ENCODE measurements at places on chromosomes 16 and 17.

- DNase-seq: no peak
Observed at GRCh38 chr17:52143542-52143941, 15.0 kb downstream of the CA10 start.

DNA sequence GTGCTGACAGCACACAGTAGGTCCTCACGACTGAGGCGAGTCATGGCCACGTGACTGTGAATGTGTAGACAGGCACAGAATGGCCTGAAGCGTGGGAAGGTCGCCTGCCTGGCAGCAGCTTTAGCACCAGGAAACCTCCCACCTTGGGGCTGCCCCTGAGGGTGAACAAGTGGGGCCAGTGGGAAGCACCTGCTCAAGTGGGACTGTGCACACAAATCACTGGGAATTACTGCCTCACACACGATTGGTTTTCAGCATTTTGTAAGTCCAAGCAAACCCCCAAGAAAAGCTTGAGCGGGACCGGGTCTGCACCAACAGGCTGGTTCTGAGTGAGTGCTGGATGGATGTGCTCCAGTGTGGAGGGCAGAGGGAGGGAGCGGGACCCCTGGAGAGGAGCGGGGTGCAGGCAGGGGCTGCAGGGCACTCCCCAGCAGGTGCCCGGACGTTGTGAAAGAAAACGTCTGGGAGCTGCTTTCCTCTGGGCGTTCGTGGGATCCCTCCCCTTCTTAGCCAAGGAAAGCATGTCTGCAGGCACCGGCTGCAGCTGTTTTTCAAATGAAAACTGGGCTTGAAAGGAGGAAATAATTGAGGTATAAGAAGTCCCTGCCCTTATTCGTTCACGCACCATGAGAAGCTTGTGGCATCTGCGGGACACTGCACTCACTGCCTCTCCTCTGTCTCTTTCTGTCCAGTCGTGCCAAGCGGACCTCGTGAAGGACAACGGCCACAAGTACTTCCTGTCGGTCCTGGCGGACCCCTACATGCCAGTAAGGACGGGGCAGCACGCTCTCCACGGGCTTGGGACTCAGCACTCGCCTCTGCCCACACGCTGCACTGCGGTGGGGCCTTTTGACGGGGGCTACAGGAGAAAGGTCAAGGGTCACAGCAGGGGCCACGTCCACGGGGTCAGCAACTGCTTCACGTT lies 111.7 kb upstream of the CHMP6 start:
- DNase-seq: no peak

GRCh38 chr17:74904687-74905409 lies 11.4 kb upstream of the FADS6 start:
- DNase-seq: no peak

DNA sequence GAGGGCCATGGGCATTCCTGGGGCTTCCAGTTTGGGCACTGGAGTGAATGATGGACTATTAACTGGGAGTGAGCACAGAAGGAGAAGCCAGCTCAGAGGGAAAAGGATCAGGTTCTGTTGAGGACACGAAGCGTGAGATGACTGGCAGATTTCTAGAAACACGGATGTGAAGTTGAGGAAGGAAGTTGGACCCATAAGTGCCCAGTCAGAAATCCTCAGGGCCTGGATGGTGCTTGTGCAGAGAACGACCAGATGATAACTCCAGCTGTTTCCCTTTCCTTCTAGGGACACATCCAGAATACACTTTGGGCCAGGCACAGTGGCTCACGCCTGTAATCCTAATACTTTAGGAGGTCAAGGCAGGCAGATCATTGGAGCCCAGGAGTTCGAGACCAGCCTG lies 23.3 kb upstream of the ANKRD40CL start:
- DNase-seq: no peak

DNA sequence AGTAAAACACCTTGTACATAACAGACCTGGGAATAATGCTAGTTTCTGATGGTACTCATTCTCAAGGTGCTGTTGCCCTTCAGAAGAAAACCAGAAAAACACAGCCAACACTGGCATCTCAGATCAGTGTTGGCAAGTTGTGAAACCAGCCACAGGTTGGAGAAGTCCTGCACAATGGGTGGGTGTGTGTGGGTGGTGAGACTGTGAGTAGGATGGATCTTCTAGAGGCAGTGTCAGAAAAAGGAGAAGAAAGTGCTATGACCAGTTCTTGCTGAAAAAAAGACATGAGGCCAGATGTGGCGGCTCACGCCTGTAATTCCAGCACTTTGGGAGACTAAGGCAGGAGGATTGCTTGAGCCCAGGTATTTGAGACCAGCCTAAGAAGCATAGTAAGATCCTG lies 35.2 kb upstream of the SMIM36 start:
- no peak for DNase-seq

DNA sequence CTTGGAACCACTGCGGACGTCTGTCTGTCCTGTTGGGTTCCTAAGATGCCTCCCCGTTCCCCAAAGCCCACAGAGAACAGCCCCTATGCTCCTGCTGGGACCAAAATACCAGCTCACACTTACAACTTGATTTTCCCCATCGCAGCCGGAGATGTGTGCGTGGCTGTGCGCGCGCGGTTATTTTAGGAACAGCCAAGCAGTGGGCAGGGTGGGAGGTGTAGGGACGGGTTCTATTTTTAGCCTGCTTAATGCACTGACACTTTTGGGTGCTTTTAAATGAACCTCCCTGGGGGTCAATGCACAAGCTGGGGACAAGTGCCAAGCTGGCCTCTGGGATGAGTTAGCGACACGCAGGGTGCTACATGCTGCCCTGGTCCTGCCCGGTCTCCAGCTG lies 74.1 kb downstream of the KLHDC4 start:
- peak; percentile 3 for DNase-seq

DNA sequence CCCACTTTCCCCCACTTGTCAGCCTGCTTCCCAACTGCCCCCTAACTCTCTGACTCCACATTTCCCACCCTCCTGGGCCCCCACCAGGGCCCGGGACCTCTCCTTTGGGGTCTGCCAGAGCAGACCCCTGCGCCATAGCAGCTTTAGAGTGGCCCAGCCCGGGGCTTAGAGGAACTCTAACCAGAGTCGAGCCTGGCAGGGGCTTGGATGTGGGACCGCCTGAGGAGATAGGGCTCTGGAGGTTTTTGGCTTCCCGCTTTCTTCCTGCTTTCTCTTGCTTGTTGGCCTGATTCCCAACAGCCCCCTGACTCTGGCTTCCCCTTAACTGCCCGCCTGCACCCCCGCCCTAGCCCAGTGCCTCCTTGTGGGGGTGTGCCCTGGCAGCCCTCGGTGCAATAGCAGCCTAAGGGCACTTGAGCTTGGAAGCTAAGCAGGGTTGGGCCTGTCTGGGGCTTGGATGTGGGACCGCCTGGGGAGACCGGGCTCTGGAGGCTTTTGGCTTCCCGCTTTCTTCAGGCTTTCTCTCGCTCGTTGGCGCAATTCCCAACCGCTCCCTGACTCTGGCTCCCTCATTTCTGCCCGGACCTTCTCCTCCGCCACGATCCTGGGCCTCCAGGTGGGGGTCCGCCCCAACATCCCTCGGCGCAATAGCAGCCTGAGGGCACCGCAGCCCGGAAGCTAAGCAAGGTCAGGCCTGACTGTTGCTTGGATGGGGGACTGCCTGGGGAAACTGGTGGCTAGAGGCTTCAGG lies 2292.0 kb downstream of the TP53TG3F start:
- no peak for DNase-seq

- no peak for DNase-seq
Observed at GRCh38 chr17:81063106-81064093, 28.4 kb downstream of the BAIAP2 start.

GRCh38 chr17:32993977-32994376 lies 2.3 kb downstream of the SPACA3 start:
- DNase-seq: no peak

- DNase-seq: peak; percentile 66
Observed at GRCh38 chr17:27630607-27631410, at the start of gene LGALS9. TSS of gene LGALS9 (plus strand) at chr17:27631188. CDS start at chr17:27631266, 78 bp downstream.

DNA sequence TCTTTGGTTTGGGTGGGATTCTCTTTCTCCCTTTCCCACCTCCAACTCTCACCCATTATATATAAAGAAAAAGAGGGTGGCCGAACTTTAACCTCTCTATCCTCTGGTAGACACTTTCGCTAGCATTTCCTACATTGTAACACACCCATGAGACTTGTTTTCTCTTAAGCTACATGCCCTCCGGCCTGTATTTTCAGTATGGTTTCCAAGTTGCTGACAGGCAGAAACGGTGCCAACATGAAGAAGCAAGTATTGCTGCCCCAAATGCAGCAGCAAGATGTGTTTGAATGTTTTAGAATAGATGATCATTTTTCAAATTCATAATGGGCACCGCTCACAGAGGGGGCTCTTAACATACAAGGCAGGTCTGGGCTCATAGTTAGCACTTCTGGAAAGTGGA lies 18.7 kb upstream of the CYB5B start:
- no peak for DNase-seq

GRCh38 chr17:933312-934073 lies 46.1 kb downstream of the NXN start:
- peak; percentile 96 for DNase-seq

GRCh38 chr16:70258065-70258464 lies 6.3 kb upstream of the EXOSC6 start:
- DNase-seq: no peak

DNA sequence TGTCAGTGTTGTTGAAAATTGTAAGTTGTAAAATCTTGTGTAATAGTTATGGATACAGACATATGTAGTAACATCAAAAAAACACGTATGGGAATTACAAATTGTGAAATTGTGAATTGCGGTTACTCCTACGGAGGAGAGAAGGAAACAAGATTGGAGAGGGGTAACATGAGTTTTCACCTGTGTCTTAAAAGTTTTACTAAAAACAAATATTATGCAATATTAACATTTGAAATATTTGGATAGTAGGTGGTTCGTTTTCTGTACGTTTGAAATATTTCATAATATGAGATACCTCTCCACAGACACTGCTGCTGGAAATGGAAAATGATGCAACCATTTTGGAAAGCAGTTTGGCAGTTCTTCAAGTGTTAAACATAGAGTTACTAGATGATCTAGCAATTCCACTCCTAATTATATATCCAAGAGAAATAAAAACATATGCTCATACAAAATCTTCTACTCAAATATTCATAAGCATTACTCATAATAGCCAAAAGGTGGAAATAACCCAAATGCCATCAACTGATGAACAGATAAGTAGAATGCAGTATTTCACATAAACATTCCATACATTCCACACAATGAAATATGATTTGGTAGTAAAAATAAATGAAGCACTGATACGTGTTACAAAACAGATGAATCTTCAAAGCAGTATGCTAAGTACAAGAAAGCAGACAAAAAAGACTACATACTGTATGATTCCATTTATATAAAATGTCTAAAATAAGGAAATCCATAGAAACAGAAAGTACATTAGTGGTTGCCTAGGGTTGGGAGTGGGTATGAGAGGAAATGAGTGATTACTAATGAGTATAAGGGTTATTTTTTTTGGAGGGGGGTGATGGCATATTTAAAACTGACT lies 40.7 kb upstream of the ABCA10 start:
- DNase-seq: peak; percentile 83

GRCh38 chr17:82204831-82205719 lies 7.6 kb downstream of the CCDC57 start:
- peak; percentile 87 for DNase-seq

DNA sequence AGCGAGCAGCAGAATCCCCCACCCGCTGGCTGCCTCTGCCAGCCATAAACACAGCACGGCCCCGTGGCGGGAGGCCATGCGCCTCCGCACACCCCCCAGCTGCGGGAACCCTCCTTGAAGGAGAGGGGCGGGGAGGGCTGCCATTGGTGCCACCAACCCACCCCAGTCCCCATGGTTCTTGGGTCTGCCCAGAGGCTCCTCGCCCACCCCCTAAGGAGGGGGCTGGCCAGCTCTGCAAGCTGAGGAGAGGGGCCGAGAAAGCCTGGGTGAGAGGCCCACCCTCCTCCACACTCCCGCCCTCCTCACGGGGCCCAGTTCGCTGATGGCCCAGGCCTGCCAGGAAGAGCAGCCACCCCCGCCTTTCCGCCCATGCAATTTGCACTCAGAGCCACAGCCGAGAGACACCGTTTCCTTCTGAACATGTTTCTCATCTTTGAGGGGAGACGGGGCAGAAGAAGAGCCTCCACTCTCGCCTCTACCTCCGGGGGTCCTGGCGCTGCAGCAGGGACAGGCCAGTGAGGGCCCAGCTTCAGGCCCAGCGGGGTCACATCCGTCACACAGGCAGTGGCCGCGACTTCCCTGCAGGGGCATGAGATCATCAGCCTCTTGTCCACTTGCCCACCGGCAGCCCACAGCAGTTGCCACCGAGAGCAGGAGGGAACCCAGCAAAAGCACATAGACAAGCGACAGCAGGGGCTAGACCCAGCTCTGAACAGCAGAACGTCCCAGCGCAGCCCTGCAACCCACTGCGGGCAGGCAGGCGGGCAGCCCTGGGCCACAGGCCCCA lies 23.0 kb downstream of the KATNB1 start:
- DNase-seq: no peak

- DNase-seq: peak; percentile 93
Observed at GRCh38 chr17:14308965-14309879, 8.3 kb downstream of the HS3ST3B1 start.

GRCh38 chr16:67024384-67025209 lies 4.4 kb upstream of the CBFB start:
- no peak for DNase-seq

GRCh38 chr17:39679521-39680192 lies 8.2 kb downstream of the PGAP3 start:
- no peak for DNase-seq

GRCh38 chr17:9003355-9004131 lies 17.8 kb upstream of the NTN1 start:
- no peak for DNase-seq

DNA sequence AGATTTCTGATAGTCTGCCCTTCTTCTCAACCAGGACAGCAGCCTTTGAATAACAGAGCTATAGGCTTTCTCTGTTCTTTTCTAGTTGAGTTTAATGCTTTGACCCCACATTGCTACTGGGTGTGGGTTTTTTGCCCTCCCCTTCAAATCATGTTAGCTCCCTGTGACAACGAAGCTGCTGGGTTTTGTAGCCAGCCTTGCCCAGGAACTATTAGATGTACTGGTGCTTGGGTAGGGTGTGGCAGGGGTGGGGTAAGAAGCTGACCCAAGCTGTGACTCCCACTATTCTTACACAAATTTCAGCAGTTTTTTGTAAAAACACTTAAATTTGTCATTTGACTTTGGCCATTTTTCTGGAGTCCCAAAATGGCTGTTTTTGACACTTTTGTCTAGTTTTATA lies 69.7 kb downstream of the NLK start:
- DNase-seq: no peak

DNA sequence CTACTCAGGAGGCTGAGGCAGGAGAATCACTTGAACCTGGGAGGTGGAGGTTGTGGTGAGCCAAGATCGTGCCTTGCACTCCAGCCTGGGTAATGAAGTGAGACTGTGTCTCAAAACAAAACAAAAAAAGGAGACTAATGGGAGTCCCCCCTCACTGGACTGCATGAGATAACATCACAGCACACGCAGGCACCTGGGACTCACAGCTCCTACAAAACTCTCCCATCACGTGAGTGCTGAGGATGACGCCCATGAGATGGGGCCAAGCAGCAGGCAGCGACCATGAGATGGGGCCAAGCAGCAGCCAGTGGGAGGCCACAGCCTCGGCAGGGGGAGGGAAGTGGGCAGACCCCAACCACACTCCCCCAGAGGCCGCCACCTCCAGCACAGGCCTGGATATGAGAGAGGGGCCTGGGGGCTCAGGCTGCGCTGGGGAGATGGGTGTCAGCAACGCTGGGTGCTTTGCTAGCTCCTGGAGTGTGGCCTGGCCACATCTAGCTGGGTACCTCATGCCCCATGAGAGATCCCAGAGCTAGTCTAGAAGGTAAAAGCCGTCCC lies 15.4 kb downstream of the DNAAF8 start:
- DNase-seq: no peak
